Stimulated activated CD4-positive, alpha-beta T cell treated with anti-CD3 and anti-CD28 coated beads, Interleukin-4, amount 100 ng/mL, for 4 hours (primary cell): ENCODE measurements at places on chromosomes 2 and 18.

GRCh38 chr2:181954538-181954883 lies 31.1 kb upstream of the PPP1R1C start:
- DNase-seq: no peak

GRCh38 chr2:23091900-23092299 lies 293.1 kb upstream of the KLHL29 start:
- no peak for DNase-seq

DNA sequence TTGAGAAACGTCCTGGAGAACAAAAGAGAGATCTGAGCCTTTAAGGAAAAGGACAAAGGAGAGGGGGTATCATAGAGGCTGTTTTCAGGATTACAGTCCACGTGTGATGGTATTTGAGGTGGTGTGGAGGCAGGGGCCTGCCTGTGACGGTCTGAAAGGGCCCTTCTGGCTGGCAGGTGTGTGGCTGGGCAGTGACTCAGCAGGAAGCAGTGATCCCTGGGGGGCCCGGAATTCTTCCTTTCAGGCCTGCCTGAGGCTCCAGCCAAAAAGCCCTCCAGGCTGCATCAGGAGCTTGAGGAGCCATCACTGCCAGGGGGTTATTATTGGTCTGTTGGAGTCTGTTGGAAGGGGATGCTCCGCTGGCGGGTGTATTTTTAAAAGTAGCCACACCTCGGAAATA lies 97.2 kb upstream of the TMEM18 start:
- DNase-seq: no peak

GRCh38 chr2:169090133-169090820 lies 20.9 kb downstream of the DHRS9 start:
- no peak for DNase-seq

DNA sequence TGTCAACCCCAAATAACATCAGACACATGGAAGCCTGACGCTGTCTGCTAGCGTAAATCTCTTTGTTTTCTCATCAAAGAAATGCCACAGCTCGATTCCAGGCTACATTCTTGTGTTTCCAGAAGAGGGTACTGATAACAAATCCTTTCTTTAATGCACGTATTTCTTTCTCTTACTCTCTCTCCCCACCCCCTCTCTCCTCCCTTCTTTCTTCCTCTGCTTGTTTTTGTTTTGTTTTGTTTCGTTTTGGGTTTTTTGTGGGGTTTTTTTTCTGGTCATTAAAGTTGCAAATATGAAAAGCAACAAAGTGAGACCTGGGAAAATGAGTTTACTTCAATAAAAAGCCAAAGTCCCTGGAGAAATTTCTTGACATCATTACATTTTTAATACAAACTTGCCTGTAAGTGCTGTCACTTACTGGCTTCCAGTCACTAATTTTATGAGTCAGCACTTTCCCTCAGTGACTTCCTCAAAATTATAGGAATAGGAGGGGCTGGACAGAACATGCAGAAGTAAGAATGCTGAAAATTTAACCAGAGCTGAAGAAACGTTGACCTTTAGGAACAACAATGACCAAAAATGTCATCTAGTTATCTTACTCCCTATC lies 106.7 kb upstream of the NABP1 start:
- peak; percentile 3 for DNase-seq

- DNase-seq: no peak
Observed at GRCh38 chr2:37549598-37549997, 121.8 kb downstream of the CDC42EP3 start.

GRCh38 chr2:128237081-128237534 lies 81.6 kb downstream of the HS6ST1 start:
- no peak for DNase-seq

- DNase-seq: no peak
Observed at GRCh38 chr18:74284191-74284979, 7.4 kb downstream of the CYB5A start.

GRCh38 chr18:44761812-44762211 lies 81.1 kb downstream of the SETBP1 start:
- no peak for DNase-seq

- DNase-seq: no peak
Observed at GRCh38 chr2:240627736-240628506, 2.6 kb downstream of the GPR35 start.

- DNase-seq: no peak
Observed at GRCh38 chr2:26617588-26618083, 23.5 kb downstream of the CIB4 start.

DNA sequence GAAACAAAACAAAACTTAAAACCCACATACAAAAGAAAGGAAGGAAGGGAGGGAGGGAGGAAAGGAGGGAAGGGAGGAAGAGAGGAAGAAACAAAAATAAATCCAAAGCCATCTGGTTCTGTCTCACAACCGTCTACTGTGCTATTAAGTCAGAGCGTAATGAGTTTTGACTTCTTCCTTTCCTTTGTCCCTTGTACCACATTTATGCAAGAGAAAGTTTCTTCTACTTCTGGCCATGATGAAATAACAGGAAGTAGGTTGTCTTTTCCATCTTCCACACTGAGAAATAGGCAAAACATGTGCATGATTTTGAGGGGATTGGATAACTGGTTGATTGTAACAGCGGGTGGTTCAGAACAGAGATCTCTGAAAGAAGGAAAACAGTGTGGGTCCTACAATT lies 121.4 kb downstream of the CTAGE1 start:
- no peak for DNase-seq

GRCh38 chr2:212141499-212141898 lies 397.1 kb downstream of the ERBB4 start:
- DNase-seq: no peak

DNA sequence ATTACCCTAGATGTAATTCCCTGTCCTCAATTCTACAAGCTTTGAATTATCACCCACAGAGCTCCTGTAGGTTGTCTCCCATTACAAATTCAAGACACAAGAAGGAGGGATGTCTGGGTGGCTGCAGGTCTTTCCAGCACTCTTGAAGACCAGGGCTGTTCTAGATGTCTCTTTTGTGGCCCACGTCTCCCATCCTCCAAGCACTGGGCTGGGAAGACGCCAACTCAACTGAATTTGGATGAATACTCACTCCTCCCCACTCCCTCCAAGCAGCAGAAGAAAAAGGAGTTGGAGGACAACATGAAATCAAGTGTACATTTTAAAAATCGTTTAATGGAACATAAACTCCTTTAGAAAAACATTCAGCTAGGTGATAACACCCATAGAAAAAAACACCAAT lies 31.2 kb downstream of the SMAD7 start:
- DNase-seq: no peak

DNA sequence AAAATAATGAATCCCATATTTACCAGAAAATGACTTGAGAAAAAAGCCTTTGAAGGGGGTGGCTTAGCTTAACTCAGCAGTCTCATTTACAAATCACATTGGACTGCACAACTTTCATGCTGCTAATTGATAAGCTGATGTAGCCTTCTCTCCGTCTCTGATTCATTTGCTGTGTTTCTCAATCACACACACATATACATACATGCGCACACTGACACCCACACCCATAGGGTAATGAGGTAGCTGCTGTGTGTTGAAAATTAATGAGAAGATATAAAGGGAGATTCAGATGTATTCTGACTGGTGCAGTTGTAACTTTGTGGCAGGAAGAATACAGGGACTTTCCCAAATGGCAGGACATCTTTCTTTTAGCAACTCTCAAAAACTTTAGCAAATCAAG lies 141.9 kb upstream of the GCFC2 start:
- DNase-seq: no peak

DNA sequence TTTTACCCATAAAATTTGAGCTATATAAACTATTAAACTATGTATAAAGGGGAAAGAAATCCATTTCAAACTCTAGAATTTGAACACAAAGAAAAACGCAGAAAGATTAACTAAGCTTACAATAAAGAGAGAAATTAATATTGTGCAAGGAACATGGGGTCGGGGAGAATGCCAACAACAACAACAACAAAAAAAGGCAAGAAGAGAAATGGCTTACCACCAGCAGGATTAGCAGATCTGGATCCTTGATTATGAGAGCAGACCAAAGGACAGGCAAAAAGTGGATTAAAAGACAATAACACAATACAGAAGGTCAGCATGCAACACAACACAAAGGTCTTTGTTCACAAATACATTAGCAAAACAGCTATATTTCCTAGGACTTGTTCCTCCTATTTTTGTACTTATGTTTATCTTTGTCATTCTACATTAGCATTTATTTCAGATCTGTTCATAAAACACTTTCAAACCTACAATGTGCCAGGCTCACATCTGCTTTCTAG lies 103.4 kb upstream of the RNU4ATAC start:
- no peak for DNase-seq

DNA sequence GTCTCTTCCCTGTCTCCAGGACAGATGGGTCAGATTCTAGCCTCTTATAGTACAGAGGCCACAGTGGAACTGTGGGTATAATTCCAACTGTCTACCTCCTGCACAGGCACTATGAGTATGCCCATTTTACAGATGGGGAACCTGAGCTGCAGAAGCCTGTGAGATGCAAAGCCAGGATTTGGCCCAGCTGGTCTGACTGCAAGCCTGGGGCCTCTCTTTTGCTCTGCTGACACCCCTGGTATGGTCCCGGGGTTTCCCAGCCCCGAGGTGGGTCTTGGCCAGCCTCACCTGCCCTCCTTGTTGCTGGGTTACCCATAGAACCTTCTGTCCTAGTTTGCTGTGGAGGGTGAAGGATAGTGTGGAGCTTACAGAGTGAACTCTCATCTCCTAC lies 9.8 kb downstream of the HS6ST1 start:
- DNase-seq: no peak

- no peak for DNase-seq
Observed at GRCh38 chr18:31233621-31234275, 71.1 kb upstream of the DSC1 start.

DNA sequence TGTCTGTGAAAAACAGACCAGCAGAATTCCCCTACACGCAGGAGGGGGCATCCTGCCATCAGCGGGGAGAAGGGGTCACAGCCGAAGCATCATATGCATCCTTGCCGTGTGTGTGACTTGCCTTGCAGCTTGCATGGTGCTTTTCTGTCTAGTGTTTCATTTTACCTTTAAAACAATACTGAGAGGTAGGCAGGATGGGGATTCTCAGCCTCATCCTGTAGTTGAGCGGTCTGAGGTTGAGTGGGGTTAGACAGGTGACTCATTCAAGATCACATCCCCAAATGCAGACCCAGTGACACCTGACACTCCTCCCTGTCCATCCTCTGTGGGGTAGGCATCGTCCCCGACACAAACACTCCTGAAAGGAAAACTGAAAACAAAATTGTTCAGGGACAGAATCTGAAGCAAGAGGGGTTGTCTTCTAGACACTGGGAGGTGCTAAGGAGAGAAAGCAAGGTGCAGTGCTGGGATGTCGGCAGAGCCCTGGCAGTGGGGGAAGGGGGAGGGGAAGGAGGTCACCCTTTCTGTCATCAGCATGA lies 7.9 kb downstream of the ARL4C start:
- DNase-seq: peak; percentile 69

DNA sequence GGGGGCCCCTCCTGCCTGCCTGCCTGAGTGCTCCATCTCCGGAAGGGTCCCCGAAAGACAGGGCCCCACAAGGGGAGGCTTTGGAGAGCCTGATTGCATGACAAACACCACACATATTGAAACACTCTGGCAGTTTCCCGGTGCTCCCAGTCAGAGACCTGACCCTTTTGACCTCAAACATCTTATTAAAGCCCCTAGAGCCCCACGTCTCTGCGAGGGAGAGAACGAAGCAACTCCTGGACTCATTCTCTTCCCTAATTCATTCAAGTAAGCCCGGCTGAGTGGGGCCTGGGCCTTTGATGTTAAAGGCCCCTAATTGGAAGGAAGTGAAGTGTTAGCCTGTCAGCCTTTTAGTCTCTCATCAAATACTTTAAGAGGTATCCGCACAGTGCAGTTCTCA lies 335.6 kb downstream of the CYRIA start:
- DNase-seq: no peak

GRCh38 chr18:416930-417329 lies 83.6 kb downstream of the COLEC12 start:
- DNase-seq: no peak

DNA sequence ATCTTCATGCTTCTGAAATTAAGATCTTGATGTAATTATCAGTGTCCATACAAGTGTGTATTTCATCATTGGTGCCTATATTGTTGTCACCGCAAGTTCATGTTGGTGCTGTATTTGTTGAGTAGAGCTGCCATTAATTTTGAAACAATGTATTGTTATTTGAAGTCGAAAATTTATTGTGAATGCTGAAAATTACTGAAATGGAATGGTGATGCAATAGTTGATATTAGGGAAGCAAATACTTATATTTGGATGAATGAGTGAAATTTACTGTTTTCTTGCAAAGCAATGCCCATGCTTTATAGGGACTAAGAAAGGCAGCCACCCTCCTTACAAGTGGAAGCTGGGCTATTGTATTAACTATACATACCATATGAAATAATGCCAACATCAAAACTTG lies 41.6 kb downstream of the SERPINB8 start:
- no peak for DNase-seq

DNA sequence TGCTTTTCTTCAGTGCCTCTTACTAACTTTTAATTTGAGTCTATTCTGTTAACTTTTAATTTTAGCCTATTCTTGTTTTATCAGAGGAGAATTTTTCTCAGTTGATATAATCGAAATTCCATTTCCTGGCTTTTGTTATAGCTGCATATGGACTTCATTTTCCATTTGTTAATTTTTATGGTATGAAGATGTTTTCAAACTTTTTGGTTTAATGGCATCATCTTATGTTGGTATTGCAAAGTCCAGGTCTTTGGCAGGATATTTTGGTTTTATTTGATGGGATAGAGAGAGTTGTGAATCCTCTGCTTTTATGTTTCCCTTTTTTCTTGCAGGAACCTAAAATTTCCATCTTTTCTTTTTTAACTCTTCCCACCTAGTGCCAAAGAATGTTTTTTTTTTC lies 70.9 kb upstream of the RAPGEF4 start:
- no peak for DNase-seq

- no peak for DNase-seq
Observed at GRCh38 chr2:97663626-97663961, 250 bp downstream of the ACTR1B start.

DNA sequence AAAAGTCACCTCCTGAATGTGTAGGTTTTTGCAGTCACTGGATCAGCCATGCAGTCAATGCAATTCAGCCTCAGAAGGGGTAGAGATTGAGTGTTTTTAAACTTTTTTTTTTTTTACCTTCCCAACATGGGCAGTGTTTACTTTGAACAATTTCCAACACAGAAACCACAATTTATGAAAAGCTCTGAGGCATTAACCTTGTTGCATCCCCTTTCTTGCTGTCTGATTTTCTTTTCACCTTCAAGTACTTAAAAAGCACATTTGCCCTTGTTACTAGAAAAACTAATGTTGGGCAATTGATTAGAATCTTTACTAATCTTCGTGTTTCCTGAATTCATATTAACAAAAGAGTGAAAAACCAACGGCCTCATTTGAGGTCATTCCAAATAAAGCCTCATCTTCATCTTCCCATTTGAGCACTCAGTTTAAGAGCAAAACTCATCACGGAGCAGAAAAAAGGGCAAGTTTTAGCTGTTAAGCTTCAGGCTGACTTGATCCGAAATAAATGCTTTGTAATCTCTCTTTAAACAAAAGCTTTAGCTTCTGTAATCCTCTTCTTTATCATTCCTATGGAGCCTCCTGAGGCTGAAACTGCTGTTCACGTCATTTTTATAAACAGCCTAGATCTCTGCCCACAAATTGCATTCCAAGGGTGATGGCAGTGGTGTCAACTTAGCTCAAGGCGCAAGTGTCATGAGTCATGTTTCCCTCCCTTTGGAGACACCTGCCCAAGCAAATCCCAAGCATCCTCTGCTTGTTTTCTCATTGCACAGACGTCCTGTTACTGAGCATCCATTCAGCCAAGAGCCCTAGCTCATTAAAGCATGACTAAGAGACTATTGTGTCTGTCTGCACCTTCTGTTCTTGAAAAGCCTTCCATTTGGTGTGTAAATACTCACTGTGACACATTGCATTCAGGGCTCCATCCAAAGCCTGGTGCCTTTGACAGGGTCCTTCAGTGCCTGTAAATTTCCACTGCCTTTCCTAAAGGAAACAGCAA lies 107.7 kb downstream of the HNMT start:
- DNase-seq: no peak

- no peak for DNase-seq
Observed at GRCh38 chr2:234415706-234416105, 81.2 kb downstream of the ARL4C start.
